CD8-positive, alpha-beta memory T cell (primary cell): ENCODE measurements at places on chromosomes 3 and 15. TPM values are rescaled to one million over a fixed set of nuclear protein-coding genes. Genes with fewer than 3 reads are reported as not detected.

Gene CLDN16
- not detected for total RNA-seq

Gene CHRFAM7A
- total RNA-seq = not detected

DNA sequence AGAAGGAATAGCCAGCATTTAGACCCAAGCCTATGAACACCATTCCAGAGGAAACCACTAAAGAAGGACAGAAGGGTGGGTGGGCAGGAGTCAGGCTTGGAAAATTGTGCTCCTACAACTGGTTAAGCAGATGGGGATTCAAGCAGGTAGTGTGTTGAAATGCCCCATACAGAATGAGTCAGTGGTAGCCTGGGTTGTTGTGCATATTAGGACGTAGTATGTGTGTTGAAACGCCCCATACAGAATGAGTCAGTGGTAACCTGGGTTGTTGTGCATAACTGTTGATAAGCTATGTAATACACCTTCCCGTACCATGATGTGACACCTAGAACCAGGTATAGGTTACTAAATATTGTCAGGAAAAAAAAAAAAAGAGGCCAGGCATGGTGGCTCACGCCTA lies 34.0 kb downstream of the MINDY4B start:
- H3K4me3 ChIP-seq = no peak overlapping the region
- no peaks in the 10 kb centered on the region for H3K36me3 ChIP-seq
- no peaks in the 10 kb centered on the region for H3K4me1 ChIP-seq
- DNase-seq = no peak

DNA sequence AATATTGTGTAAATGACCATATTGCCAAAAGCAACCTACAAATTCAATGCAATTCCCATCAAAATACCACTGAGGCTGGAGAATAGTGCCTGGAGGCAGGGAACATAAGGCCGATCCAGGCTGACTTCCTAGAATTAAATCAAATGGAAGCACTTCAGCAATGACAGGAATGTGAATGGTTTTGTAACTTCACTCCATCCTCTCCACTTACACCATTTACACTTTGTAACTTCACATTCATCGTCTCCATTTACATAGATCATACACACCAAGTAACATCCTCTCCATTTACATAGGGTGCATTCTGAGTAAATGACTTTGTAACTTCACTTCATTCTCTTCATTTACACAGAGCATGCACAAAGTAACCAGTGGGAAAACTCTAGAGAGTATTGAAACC lies 11.6 kb downstream of the STRIT1 start:
- no peak overlapping the region for H3K27ac ChIP-seq
- H3K27me3 ChIP-seq = no peaks in the 10 kb centered on the region
- no peak for DNase-seq

DNA sequence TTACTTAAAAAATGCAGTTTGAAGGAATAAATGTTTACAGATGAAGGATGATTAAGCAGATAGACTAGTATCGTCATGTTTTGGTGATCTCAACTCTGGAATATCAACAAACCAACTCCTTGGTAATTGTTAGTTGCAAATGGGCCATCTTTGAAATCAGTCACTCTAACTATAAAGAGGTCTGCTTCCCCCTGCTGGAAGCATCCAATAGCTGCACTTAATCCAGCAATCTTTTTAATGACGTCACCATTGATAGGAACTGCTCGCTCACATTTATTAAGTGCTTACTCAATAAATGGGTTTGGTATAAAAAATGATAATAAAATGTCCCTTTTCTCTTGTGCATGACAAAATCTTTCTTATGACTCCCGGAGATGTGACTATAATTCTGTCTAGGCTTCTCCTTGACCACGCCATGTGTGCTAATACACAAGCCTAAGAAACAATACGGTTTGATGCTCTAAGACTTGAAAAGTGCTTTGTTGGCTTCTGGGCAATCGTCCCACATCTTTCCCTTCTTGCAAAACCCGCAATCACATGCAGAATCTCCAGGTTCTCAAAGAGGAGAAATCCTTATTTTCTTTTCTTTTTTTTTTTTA lies 227.6 kb upstream of the POU1F1 start:
- H3K27ac ChIP-seq = no peak overlapping the region
- H3K36me3 ChIP-seq = no peaks in the 10 kb centered on the region
- no peaks in the 10 kb centered on the region for H3K4me1 ChIP-seq
- H3K4me3 ChIP-seq = no peak overlapping the region

DNA sequence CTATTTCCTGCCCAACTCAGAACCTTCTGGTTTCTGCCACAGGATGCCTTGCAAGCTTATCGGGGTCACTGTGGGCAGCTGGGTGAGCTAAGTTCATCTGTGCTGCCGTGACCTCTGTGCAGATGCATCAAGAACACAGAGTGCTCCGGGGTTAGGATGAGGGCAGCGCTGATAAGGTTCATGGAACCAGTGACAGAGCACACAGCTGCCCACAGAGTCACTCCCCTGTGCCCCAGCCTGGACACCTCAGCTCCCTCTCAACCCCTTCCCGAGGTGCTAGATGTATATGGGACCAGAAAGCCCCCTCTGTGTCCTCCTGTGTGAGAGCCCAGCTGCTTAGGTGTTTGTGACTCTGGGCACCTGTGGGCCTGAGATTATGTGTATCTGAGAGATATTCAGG lies 15.8 kb upstream of the ALAS1 start:
- no peaks in the 10 kb centered on the region for H3K27me3 ChIP-seq
- no peak overlapping the region for H3K4me3 ChIP-seq
- DNase-seq = peak; percentile 14
- H3K4me1 ChIP-seq = no peaks in the 10 kb centered on the region
- no peak overlapping the region for H3K27ac ChIP-seq
- H3K36me3 ChIP-seq = no peaks in the 10 kb centered on the region

DNA sequence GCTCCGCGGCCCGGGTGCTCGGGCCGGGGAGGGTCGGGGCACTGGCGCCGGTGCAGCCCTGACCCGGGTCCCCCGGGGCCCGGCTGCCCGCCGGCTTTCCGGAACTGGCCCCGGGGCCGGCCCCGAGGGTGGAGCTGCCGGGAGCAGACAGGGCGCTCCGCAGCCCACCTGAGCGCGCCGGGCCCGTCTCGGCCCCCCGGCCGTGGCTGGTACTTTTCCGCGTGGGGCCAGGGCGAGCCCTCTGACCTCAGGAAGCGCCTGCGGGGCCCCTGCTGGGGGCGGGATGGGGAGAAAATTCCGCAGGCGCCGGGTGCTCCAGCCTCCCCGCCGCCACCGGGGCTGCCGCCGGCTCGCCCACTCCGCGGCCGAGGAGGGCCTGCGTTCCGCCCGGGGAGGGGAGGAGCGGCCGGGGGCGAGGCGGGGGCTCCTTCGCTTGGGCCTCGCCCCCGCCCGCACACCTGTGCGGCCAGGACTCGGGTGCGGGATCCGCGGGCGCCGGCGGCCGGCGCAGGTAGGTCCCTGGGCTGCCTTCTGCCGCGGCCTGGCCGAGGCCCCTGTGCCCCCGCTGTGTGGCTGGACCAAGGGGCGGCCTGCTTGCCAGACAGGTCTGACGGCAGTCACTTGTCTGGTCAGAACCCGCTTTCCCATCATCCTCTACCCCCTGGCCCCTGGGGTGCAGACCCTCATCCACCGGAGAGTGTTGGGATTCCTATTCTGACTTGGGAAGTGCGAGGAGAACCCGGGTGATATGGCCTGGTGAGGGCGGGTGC lies 3.5 kb downstream of the FURIN start:
- peak overlapping the region; percentile 66 for H3K4me3 ChIP-seq
- no peaks in the 10 kb centered on the region for H3K27me3 ChIP-seq
- peak; percentile 24 for DNase-seq
- H3K36me3 ChIP-seq = peaks cover 9% of the 10 kb centered on the region

DNA sequence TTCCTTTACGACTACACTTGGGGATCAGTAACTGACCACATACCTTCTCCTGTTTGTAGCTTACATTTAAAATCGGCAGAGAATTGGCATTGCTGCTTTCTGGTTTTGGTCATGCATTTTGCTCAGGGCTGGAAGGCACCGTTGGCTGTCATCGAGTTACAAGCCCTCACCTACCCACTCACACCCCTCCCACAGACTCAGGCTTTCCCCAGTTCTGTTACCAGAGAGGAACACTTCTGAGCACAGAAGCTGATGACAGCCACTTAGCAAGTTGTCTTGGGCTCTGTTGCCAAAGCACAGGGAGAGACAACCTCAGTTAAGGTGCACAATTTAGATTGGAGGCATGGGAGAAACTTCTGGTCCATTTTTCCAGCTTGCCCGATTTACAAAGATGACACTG lies 204.8 kb upstream of the TOPAZ1 start:
- H3K36me3 ChIP-seq = no peaks in the 10 kb centered on the region
- H3K4me3 ChIP-seq = no peak overlapping the region
- DNase-seq = no peak
- no peaks in the 10 kb centered on the region for H3K27me3 ChIP-seq
- no peaks in the 10 kb centered on the region for H3K4me1 ChIP-seq
- no peak overlapping the region for H3K27ac ChIP-seq

Gene SKOR1
- 0.16 TPM for total RNA-seq

- no peak overlapping the region for H3K4me3 ChIP-seq
- H3K27ac ChIP-seq = no peak overlapping the region
- no peaks in the 10 kb centered on the region for H3K27me3 ChIP-seq
- H3K4me1 ChIP-seq = no peaks in the 10 kb centered on the region
- H3K36me3 ChIP-seq = no peaks in the 10 kb centered on the region
Observed at GRCh38 chr3:185207931-185208746, 45.7 kb downstream of the EHHADH start.
